Adipocyte (in vitro differentiated cells): ENCODE measurements at places on chromosomes 6 and 20.

GRCh38 chr6:14046476-14047068 lies 71.0 kb upstream of the CD83 start:
- peak; percentile 76 for DNase-seq

DNA sequence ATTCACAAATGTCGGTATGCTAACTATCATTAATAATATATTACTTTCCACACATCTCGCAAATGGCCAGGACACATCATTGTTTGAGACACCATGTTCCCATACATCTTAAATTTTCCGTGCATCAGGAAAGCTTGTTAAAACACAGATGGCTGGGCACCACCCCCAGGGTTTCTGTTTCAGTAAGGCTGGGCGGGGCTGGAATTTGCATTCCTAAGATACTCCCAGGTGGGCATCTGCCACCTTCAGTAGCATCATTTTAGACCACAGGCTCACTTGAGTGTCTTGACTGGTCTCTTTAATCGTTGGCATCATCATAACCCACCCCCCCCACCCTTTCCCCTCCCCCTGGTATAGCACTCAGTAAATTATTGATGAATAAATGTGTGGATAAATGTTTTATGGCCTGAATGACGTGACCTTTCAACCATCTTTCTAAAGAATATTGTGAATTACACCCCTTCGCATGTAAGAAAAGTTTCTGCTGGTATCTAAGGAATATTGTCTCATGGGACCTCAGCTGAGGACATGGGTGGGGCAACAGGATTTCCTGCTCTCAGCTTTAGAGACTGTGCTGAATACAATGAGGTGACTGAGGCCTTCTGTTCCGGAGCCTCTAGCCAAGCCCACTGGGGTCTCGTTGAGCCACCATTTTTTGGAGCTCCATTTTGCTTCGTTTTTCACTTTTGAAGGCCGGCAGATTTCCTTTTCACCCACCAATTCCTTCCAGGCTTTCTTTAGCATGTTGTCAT lies 124.1 kb upstream of the NEDD9 start:
- DNase-seq = no peak

- no peak for DNase-seq
These were observed 143.1 kb upstream of the ARID1B start for GRCh38 chr6:156634048-156634447.

- no peak for DNase-seq
These were observed 8.9 kb downstream of the PDE7B start for GRCh38 chr6:135860361-135860760.

GRCh38 chr6:136334853-136335252 lies 45.2 kb upstream of the BCLAF1 start:
- DNase-seq = no peak
